Foreskin melanocyte (primary cell): ENCODE measurements at places on chromosomes 1 and 21.

DNA sequence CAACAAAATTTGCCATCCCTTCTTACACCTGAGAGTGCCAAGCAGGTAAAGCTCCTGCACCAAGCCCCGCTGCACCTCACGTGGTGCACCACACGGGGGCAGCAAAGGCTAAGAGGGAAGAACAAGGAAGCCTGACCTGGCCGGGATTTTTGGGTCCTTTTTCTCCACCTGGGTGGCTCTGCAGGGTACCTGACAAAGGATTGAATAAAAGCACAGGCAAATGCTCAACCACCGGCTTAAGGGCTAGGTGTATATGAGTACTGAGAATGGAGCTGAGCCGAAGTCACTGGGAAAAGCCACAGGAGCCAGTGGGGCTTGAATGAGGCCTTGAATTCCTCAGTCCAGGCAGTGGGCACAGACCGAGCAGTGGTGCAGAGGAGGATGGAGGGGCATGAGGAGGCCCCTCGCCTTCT lies 36.4 kb downstream of the ZNF697 start:
- DNase-seq: no peak

DNA sequence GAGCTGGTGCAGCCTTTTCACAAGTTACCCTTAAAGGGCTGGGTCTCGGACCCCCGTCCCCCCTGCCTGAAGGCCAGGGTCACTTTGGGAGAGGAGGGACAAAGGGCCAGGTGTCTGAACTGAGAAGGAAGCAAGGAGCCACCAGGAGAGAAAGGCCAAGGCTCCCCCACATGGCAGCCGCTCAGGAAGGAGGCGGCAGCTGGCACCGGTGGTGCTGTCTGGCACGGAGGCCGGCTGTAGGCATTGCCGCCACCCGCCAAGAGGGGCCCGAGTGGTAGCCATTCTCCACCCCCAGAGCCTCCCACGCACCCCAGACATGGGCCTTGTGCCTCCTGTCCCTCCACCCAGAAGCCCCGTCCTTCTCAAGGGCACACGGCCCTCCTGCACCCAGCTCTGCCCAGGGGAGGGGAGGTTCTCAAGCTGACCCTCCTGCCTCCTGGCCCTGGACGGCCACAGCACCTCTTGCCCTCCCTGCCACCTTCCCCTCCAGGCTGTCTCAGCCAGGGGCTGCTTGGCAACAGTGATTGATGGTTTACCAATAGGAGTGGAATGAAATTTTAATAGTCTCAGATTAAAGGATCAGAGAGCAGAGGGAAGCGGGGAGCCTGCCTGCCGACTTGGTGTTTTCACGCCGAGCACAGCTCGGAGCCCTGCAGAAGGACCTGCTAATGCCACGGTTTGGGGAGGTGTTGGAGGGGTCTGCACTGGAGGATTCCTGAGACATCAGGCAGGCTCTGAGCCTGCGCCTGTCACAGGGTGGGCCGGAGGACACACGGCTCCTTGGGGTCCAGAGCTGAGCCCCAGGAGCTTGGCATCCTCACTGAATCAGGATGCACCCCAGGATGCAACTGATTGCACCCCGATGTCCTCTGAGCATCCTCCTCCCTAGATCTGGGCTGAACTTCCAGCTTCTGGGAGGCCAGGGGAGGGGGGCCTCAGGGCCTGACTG lies 211.9 kb upstream of the VAMP3 start:
- no peak for DNase-seq

- no peak for DNase-seq
These were observed 68.1 kb downstream of the SLC35F3 start for GRCh38 chr1:233972563-233972950.

GRCh38 chr1:161499099-161500039 lies 5.9 kb upstream of the FCGR2A start:
- no peak for DNase-seq

DNA sequence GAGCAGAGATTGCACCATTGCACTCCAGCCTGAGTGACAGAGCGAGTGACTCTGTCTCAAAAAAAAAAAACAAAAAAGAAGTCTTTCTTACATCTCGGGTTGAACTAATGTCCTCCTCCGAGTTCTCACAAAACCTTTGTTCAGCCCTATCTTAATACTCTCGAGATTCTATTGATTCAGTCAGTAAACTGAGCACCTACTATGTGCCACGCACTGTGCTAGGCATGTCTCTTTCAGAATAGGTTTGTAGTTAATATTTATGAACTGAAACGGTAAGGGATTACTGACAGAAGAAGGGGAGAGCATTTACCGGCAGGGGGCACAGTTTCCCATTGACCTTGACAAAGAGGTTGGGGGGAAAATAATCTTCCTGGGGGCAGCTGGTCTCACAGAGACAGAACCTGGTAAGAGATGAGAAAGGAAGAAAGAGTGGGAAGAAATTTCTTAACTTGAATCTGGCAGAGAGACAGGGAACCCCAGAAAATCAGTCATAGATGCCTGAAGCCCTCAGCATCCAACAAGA lies 3.4 kb downstream of the PIAS3 start:
- no peak for DNase-seq

GRCh38 chr1:179856296-179856695 lies 21.3 kb downstream of the TOR1AIP2 start:
- DNase-seq: no peak

DNA sequence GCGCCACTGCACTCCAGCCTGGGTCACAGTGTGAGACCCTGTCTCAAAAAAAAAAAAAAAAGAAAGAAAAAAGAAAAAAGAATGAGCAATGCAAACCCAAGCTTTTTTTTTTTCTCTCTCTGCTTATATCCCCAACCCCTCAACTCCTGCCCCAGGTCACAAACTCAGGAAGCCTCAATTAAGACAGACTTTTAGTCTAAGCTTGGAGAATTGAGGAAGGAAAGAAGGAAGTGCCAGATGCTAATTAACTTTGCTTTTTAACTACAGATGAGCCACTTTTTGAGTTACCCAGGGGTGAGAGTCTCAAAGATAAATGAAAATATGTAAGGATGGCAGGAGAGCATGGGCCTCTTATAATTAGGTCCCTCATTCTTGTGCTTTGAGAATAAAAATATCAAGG lies 33.3 kb downstream of the PIK3CD start:
- no peak for DNase-seq

- DNase-seq: no peak
These were observed 165.6 kb downstream of the DSCAM start for GRCh38 chr21:40681164-40681859.

GRCh38 chr1:3910857-3911845 lies 11.1 kb upstream of the C1orf174 start:
- DNase-seq: no peak

GRCh38 chr1:38275960-38276359 lies 229.4 kb upstream of the POU3F1 start:
- DNase-seq: no peak

DNA sequence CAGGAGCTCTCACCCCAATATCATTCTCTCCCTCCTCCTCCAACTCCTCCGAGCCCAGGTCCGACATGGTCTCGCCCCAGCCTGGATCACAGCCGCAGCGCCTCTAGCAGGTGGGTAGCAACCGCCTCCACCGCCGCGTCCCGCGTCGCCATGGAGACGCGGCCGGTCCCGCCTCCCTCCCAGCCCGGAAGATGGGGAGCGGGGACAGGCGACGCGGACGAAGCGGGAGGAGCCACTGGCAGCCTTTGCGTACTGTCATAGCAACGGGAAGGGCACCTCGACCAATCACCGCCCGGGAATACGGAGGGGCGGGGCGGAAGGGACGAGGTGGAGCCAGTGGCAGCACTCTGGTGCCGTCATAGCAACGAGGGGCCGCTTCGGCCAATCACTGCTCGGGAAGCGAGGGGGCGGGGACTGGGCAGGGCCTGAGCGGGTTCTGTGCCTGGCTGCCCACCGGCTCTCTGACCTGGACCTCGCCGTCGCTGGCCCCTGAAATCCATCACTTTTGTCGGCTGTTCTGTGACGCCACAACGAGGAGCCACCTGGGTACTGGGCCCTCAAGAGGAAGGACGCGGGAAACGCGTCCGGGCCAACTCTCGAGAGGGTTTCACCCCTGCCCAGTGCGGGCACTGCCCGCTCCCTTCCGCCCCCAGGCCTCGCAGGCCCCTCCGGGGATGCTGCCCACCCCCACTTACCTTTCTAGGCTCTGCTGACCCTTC lies at the start of gene RSPH1:
Gene RSPH1 (minus strand): TSS at position 105 of the 719 bp plus-strand sequence. CDS start 38 bp downstream, at position 67.
- peak; percentile 96 for DNase-seq

GRCh38 chr1:55131218-55131617 lies 83.9 kb downstream of the USP24 start:
- DNase-seq: no peak

GRCh38 chr1:61808968-61809367 lies 66.7 kb downstream of the PATJ start:
- no peak for DNase-seq

DNA sequence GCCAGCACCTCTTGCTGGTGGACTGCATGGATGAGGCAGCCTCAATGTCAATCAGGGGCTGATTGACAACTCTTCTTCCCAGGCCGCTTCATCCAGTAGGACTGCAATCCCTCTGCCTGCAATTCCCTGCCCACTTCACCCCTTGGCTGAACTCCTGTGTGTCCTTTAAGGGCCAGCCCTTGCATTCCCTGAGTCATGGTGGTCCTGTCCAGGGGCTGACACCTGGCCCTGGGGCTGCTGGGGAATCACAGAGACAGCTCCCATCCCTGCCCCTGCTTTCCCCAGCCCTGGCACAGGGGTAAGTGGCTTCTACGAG lies 4.6 kb upstream of the EPS8L3 start:
- no peak for DNase-seq

GRCh38 chr1:27506703-27507102 lies 16.7 kb upstream of the WASF2 start:
- no peak for DNase-seq

GRCh38 chr1:54392401-54392800 lies 13.8 kb downstream of the SSBP3 start:
- DNase-seq: no peak
